ENCODE measurements at places on chromosomes 16 and 17.
A peak's percentile ranks its signal among the peaks of the same experiment; 100 is the strongest.

- DNase-seq, result no peak
These were observed 9.2 kb downstream of the STAT3 start for GRCh38 chr17:42378959-42379594.

GRCh38 chr17:79033046-79033616 lies 9.2 kb downstream of the C1QTNF1 start:
- no peak for DNase-seq

GRCh38 chr16:84443166-84443802 lies 61.2 kb downstream of the MEAK7 start:
- no peak for DNase-seq

GRCh38 chr17:57121308-57122042 lies 36.4 kb downstream of the AKAP1 start:
- peak; percentile 29 for DNase-seq

DNA sequence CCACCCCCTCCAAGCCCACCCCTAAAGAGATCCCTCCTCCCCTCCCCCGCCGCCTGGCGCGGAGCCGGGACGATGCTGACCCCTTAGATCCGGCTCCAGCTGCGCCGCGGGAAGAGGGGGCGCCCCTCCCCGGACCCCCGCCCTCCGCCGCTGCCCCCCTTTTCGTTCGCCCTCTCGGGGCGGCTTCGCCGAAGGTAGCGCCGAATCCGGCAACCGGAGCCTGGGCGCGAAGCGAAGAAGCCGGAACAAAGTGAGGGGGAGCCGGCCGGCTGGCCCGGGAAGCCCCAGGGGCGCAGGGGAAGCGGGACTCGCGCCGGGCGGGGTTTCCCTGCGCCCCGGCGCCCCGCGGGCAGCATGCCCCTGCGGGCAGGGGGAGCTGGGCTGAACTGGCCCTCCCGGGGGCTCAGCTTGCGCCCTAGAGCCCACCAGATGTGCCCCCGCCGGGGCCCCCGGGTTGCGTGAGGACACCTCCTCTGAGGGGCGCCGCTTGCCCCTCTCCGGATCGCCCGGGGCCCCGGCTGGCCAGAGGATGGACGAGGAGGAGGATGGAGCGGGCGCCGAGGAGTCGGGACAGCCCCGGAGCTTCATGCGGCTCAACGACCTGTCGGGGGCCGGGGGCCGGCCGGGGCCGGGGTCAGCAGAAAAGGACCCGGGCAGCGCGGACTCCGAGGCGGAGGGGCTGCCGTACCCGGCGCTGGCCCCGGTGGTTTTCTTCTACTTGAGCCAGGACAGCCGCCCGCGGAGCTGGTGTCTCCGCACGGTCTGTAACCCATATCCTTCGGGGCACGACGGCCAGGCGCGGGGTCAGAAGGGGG lies 623 bp downstream of the CACNA1G start:
- DNase-seq, result peak; percentile 5

- no peak for DNase-seq
These were observed 507 bp downstream of the DYNLRB2 start for GRCh38 chr16:80541306-80541694.

DNA sequence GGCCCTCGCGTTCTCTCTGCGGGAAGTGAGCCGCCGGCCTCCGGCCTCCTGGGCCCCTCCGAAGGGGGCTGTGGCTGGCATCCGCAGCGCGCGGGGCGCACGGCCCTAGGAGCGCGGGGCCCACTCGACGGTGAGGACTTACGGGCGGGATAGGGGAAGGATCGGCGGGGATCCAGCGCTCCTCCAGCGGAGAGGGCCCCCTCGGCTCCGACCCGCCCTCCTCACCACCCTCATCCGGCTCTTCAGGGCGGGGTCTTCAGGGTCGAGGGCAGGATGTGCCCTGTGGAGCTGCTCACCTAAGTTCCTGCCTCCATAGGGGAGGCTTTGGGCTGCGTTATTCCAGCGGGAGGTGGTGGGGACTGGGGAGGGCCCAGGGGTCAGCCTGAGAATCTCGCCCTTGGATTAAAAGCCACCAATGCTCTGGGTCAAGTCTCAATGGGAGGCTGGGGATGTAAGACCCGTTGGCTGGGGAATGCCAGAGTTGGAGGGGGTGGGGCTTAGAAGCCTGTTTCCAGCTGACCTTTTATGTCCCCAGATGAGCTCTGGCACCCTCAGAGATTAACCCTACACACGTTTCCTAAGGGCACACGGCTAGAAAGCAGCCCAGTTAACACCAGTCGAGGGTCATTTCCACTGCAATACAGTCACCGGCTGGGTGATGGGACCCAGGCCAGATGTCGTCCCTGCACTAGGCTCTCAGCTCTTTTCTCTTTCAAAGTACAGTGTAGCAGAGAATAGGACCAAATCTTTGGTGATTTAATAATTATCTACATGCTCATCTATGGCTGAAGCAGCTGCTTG lies 13.4 kb downstream of the TBX2 start:
- no peak for DNase-seq

DNA sequence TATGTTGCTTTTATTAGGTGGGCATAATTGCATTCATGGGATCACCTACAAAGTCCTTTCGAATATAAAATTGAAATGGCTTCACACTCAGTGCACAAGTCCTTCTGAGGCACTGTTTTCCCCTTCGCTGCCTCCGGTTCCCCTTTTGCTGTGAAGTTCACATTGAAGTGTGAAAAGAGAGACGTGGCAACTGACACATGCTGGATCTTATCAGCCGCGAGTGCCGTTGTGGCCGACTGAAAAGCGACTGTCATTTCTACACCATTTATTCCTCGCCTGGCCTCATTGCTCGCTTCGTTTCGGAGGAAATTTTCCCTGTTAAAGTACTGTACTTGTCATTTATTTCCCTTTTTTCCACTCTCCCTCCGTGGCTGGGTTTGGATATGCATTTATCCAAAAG lies 423.5 kb downstream of the MAF start:
- DNase-seq, result no peak

DNA sequence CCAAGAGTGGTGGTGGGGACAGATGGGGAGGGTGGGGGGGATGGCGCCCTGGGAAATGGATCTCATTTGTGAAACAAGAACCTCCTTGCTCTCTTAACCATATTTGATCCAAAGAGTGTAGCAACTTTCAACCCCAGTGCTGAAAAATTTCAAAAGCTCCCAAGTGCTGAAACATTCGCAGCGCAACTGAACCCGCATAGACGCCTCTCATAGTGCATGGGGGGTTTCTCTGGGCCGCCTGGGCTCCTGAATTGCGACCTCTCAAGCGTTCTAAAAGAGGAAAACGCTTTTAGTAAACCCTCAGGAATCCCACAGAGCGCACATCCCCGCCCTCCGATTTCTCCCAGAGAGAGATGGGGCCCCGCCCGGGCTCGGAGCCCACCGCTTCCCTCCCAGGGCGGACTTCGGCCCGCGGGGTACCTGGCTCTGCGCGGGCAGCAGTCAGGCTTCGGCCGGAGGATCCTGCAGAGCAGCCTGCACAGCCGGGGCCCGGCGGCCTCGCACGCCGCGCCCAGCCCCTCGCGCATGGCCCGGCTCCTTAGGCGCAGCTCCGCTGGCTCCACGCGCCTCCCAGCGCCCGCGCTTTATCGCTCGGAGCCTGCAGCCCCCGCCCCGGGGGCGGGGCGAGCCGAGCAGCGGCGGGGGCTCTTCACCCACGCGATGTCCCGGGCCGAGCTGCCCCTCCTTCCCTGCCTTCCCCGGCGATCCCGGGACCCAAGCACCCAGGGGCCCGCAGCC lies 7.0 kb downstream of the NOS2 start:
- DNase-seq, result no peak

- DNase-seq, result no peak
These were observed 9.4 kb downstream of the BAHCC1 start for GRCh38 chr17:81404558-81405165.

DNA sequence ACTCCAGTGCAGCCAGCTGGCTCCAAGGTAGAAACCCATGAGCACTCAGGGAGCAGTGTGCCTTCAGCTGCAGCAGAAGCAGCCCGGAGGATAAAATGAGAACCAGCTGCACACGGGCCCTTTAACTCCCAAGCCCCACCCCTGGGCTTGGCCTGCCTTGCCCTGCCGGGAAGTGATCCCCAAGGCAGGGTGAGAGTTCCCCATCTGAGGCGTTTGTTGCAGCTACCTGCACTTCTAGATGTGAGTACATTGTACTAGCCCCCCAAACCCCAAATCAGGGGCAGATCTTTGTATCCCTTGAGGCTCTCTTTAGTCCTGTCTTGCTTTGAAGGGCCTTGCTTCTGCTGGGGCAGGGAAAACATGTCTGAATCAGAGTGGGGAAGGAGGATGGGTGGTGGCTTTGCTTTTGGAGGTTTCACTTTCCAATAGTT lies at the start of gene MVP:
Gene MVP (plus strand): TSS at position 192 of the 431 bp plus-strand sequence. CDS start 10,088 bp downstream, outside the sequence.
- no peak for DNase-seq

DNA sequence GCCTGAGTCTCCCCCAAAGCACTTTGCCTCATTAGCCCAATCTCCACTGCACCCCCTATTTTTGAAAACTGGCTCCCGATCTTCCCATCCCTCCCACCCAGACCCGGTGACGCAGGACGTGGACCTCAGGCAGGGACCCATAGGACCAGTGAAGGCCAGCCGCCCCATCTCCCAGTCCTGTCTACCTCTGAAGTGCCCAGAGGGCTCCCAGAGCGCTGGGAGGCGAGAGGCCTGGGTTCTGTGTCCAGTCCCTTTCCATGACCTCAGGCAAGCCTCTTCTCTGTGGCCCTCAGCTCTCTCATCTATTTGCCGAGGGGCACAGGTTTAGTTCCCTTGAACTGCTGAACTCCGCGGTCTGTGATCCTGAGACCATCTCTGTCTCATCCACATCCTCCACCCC lies 714 bp downstream of the TNS4 start:
- no peak for DNase-seq

DNA sequence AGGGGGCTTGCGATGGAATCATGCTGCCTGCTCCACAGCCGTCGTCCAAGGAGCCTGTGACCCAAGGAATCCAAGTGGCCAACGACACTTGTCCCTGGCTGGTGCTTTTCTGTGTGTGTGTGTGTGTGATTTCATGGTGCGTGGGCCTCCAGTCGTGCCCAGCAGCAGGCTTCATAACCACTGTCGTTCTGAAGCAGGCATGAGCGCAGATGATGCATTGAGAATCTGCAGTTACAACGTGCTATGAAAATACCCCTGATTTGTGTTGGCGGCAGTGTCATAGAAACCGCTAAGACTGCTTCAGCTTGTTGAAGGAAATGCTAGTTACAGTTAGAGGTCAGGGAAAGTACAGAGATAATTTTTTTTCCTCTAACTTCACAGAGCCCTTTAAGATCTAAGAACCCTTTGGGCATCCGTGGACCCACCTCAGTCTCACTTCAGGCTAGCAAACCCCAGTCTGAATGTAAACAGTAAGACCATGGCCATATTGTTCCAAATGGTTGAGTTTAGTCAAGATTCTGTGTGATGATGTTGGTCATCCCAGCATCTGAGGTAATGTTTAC lies 15.6 kb downstream of the C16orf90 start:
- no peak for DNase-seq

- DNase-seq, result no peak
These were observed 4.9 kb upstream of the LYRM9 start for GRCh38 chr17:27898096-27898495.

DNA sequence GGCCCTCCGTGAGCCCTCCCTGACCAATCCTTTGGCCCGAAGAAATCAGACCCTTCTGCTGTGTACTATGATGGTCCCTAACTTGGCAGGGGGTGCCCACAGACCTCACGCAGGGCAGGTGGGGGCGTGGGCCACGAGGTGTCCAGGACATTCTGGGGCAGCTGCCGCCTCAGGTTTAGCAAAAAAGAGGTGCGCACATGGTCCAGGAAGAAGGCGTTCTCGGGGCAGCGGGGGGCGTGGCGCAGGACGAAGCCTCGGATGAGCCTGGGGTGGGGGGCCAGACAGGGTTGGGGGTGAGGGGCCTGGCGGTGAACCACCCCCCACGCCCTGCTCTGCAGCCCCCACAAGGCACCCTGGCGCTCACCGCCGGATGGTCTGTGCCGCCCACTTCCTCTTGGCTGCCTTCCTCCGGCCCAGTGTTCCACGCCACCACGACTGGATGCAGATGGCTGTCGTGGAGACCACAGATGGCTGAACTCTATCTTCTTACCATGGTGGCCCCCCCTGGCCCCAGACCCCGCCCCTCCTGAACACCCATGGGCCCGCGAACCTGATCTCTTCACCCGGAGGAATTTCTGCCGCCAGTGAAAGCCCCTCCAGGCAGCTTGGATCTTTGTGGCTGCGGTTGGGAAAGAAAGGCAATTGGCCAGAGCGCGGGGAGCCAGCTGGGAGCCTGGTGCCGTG lies 14.2 kb upstream of the CRK start:
- DNase-seq, result no peak

- no peak for DNase-seq
These were observed 83.3 kb downstream of the HS3ST3A1 start for GRCh38 chr17:13518261-13519000.

DNA sequence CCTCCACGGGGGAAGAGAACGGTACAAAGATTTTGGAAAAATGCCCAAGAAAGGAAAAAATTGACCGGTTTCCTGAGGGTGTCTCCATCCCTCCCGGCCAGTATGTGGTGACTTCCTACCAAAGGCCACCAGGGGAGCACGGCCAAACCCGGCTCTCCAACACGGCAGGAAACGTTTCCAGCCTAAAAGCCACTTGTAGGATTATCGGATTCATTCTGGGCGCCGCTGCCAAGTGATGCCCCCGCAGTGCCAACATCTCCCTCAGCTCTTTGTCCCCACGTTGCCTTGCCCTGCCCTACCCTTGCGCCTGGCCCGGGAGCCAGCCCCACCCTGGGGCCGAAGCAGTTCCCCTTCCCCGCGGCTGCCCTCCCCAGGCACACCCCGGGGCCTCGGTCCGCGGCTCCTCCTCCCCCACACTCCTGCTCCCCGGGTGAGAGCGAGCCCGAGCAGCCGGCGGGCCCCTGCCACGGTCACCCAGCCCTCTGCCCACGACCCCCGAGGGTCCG lies 688 bp downstream of the CRK start:
- DNase-seq, result peak; percentile 36

GRCh38 chr17:64245218-64246145 lies 17.6 kb downstream of the TEX2 start:
- no peak for DNase-seq

- no peak for DNase-seq
These were observed 12.0 kb downstream of the SLC6A2 start for GRCh38 chr16:55667753-55668152.

GRCh38 chr16:1107141-1107540 lies 11.1 kb upstream of the C1QTNF8 start:
- DNase-seq, result no peak

GRCh38 chr16:78310196-78310595 lies 210.7 kb downstream of the WWOX start:
- no peak for DNase-seq

DNA sequence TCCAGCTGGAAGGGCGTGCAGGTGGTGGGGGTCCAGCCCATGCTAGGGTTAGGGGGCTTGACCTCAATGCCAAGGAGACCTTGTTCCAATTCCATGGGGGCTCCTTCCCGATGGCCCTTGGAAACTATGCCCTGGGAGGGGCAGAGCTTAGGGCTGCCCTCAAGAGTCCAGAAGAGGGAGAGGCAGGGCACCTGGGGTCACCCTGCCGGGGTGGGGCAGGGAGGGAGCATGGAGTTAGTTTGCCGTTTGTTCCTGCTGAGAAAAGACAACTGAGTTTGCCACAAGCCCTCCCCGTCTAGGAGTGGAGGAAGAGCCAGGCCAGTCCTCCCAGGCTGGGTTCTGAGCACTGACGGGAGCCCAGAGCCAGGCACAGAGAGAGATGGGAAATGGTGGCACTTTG lies 21.4 kb downstream of the MMP15 start:
- no peak for DNase-seq

GRCh38 chr16:425082-425718 lies at the start of gene RAB11FIP3:
Gene RAB11FIP3 (plus strand): TSS chr16:425649. CDS start chr16:426007, 358 bp downstream.
- peak; percentile 89 for DNase-seq

- no peak for DNase-seq
These were observed 48.8 kb upstream of the NACA2 start for GRCh38 chr17:61639818-61640217.
